ENCODE measurements at places on chromosomes 1 and 21.

DNA sequence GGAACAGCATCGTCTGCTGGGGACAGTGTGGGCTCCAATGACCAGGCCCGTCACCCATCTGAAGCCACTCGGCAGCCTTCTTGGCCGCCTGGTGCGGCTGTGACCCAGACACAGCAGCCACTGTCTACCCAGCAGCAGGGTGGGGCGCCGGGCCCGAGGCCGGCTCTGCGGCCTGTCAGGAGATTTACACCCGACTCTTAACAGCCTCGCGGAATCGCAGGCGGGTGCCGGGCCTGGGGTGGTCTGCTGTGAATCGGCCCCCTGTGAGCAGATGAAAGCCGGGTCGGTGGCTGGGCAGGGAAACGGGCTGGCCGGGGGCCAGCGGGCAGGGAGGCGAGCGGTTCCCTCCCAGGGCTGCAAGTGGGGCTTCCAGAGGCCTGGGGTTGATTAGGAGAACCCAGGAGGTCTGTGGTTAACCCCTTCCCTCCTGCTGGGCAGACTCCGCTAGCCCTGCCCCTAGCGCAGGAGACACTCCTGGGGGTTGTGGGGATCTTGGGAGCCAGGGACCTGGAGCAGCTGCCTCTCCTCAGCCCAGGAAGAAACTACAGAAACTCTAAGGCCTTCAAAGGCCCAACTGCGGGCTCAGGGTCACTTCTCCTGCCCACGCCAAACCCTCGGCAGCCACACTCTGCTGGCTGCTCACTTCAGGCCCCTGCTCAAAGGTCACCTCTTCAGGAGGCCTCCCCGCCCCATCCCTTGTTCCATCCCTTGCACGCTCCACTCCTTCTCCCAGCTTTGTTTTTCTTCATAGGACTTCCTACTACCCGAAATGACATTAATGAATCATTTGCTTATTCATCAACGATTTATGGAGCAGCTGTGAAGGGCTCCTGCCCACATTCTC lies 15.6 kb downstream of the RUNX3 start:
- no peak for DNase-seq

DNA sequence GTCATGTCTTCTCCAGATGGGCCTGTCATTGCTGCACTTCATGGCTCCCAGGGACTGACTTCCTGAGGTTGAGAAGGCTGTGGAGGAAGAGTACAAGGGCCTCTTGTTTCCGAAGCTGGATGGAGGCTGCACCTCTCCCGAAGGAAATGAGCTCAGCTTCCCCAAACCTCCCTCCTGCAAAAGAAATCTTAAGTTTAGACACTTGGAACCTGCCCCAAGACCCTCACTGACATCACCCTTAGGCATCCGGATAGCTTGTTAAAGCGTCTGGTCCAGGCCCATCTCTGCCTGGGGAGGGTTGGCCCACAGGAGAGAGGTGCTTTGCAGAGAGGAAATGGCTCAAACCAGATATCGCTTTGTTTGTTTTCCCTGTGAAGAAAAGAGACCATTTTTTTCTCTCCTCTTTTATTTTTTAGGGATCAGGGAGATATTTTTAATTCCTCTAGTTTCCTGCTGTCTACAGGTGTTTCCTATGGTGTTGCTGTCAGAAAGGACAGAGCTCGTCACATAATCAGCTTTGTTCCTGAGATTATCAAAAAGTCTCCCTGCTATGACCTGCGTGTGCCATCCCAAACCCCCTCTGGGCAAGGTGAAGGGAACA lies 25.0 kb downstream of the RCSD1 start:
- no peak for DNase-seq

DNA sequence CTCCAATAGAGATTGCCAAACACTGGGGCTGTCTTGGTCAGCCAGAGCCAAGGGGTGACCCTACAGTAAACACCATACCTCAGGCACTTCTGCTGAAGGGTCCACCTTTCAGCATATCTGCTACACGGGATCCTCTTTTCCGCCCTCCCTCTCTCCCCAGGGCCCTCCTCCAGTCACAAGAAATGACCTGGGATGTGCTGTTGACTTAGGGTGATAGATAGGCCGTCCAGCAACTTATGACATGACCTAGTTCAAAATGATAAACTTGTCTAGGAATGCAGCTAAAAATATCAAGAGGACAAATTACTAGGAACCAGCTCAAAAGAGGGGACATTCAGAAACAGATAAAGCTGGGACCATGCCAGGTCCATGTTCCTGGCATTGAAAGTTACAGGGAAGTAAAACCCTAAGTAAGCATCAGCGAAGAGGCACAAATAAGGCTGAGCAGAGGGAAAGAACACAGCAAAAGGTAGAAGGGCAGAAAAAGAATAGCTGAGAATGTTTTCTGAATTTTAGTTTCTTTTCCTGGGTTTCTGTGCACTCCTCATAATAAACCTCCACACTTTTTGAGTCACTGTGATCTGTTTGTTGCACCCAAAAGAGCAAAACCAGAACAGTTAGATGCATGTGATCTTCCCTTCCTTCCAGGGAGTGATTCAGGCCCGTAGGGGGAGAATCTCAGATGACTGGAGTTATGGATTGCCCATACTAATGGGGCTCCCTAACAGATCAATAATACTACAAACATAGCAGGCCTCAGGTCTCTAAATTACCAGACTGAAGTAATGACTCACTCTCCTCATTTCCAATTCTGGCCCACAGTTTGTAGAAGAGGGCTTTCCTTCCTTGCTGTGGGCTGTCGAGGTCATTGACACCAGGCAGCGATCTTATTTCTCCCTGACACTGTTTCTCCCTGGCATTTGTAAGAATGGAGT lies 48.9 kb upstream of the F3 start:
- DNase-seq = no peak

DNA sequence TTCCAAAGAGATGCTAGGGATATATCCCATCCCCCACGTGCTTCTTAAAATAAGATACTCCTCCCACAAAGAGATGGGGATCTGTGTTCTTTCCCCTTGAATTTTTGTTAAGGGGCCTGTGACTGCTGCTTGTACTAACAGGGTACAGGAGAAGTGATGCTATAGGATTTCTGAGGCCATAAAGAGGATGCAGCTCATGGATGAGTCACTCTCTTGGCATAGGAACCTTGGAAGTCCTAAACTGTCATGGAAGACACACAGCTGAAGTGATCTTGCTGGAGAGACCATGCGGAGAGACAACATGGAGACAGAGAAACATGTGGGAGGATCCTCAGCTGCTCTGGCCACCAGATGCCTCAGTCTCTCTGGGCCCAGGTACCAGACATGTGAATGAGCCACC lies 157.2 kb downstream of the S1PR1 start:
- no peak for DNase-seq

DNA sequence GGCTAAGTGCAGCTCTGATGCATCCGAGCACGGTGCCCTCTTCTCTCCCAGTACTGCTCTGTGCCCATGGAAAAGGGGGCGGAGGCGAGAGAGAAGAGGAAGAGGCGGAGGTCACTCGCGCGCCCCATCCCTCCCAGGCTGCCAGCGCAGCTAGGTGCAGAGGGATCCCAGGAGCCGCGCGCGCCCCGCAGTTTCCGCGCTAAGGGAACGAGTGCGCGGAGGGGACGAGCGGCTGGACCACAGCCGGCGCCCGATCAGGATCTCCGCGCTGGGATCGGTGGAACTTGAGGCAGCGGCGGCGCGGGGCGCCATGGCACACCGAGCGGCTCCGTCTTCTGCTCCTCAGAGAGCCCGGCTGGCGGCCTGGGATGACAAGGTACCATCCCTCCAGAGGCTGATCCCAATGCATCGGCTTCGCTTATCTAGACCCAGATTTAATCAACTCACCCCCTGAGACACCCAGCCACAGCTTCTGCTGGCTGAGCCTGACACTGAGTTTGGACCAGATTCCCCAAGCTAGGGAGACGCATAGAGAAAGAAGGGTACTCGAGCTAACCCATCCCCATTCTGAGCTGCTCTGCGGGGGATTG lies at the start of gene PTGFR:
Gene PTGFR (plus strand): TSS at position 114 of the 590 bp plus-strand sequence. CDS start 1,770 bp downstream, outside the sequence.
- DNase-seq = no peak

DNA sequence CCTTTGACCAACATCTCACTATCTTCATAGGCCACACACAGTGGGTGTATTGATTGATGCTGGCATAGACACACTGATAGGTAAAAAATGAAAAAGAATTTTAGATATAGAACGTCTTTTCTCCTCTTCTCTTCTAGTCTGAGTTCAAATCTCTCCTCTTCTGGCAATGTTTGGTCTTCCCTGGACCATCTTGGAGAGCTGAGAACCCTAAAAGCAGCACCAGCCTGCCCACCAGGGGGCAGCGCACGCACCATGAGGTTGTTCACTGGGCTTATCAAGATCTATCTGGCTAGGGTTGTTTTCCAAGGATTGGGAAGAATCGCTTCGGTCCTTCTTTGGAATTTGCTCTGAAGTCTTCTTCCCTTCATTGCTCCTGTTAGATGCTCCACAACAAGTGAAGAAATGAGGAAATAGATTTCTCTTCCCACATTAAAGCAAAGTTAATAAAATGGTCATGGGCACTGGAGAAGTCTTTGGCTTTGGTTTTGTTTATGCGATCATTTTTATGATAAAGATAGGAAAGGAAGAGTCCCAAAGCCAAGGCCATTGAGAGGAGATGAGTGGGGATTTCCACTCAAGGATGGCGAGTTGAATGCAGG lies 104.0 kb upstream of the OLIG2 start:
- DNase-seq = no peak

- DNase-seq = no peak
Measured at GRCh38 chr1:22376976-22377375, 74.7 kb upstream of the ZBTB40 start.

GRCh38 chr1:218351391-218352074 lies 6.4 kb downstream of the TGFB2 start:
- no peak for DNase-seq

DNA sequence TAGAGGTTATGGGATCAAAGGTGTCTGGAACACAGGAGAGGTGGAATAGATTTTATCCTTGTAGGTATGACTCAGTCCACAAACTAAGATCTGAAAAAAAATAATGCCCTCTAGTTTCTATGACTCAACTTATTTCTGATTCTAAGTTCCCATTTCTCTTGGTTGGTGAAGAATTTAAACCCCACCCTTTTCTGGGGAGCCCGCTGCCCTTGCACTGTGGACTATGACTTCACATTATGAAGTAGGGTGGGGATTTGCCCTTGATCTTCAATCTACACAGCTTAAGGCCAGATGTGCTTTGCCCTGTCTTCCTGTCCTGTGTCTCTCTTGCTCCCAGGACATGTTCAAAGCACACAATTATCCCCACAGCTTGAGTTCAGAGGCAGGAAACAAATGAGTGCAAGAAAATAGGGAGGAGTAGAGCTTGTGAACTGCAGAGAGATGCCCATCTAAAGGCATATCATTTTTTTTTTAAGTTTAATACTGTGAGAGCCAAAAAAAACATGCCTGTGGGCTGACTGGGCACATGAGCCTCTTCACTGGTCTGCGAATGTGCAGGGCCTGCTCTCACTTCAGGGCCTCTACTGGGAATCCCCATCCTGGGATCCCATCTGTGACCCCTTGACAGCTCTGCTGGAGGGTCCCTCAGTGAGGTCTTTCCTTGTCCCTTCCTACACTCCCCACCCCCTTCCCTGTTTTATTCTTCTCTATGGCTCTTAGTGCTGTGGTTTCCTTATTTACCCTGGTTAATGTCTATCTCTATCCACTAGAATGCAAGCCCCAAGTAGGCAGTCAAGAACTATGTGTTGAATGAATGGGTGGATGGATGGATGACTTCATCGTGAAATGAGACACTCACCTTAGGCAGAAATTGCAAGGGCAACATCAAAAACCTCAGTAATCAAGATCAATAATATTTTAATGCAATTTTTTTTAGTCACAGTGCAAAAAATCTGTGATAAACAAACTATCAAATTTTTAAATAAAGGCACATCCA lies 61.5 kb downstream of the CD58 start:
- no peak for DNase-seq

GRCh38 chr1:56877973-56878372 lies 23.4 kb downstream of the C8A start:
- no peak for DNase-seq

GRCh38 chr1:153070243-153070642 lies 1.2 kb downstream of the SPRR2B start:
- DNase-seq = no peak

- no peak for DNase-seq
Measured at GRCh38 chr1:34843392-34844251, 15.9 kb downstream of the SMIM12 start.

- DNase-seq = no peak
Measured at GRCh38 chr1:12593621-12594066, 24.4 kb downstream of the DHRS3 start.

DNA sequence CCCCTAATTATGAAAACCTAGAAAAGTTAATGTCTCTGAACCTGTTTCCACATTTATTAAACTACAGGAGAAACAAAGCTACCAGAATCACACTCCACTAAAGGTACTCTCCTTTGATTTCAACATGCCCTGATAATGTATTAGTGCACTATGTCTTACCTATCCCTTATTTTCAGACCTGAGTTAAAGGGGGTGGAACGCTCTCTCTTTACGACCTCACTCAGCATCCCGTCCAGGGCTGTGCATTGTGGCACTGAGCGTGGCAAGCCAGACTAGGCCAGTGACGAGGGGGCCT lies 678 bp downstream of the LSM10 start:
- DNase-seq = no peak

GRCh38 chr1:84674705-84675104 lies 15.6 kb downstream of the SSX2IP start:
- no peak for DNase-seq

DNA sequence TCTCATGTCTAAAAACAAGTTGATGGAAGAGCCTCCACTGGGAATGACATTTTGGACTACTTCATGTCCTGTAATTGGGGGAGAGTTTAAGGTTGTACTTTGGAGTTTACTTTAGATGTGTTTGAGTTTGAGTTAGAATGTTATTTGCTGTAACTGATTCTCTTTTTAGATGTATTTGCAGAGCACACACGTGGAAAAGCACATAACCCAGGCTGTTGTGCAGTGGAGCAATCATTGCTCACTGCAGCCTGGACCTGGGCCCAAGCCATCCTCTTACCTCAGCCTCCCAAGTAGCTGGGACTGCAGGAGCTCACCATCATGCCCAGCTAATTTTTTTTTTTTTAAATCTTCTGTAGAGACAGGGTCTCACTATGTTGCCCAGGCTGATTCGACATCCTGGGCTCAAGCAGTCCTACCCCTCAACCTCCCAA lies 36.7 kb upstream of the SH3D21 start:
- no peak for DNase-seq

DNA sequence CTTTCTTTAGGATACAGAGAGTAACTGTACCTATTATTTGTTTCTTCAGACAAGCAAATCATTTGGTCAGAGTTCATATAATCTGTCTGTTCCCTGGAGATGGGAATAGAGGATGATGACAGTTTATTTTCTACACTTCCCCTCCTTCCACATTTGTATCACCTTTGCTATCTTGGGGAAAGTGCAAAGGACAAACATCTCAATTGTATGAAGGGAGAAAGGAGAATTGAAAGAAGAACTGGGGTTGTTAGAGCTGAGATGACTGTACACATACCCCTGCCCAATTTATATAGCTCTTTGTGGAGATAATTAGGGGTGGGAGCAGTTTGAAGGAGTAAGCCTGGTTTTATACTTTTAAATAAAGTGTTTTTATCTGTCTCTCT lies 14.0 kb downstream of the POLR3GL start:
- no peak for DNase-seq

GRCh38 chr21:44301961-44302406 lies 2.1 kb downstream of the PFKL start:
- DNase-seq = no peak

All from stimulated activated CD4-positive, alpha-beta T cell treated with anti-CD3 and anti-CD28 coated beads, Interleukin-15, amount 100 ng/mL, for 1 hour (primary cell).